Dermis microvascular lymphatic vessel endothelial cell (primary cell): ENCODE measurements at places on chromosomes 6 and 20. TPM values are rescaled to one million over a fixed set of nuclear protein-coding genes. Genes with fewer than 3 reads are reported as not detected.

PAK5 gene
- under 0.01 TPM in 2 replicates for total RNA-seq

ZNF335 gene
- 6.0 and 9.0 TPM in 2 replicates for total RNA-seq

MUC21 gene
- not detected in 2 replicates for total RNA-seq

ASF1A gene
- total RNA-seq: 15.8 and 16.7 TPM in 2 replicates

MUCL3 gene
- not detected in 2 replicates for total RNA-seq

PXDC1 gene
- 60.5 and 71.8 TPM in 2 replicates for total RNA-seq

GPLD1 gene
- total RNA-seq: 0.13 and 0.25 TPM in 2 replicates

BANF2 gene
- not detected in 2 replicates for total RNA-seq

PABPC1L gene
- total RNA-seq: 0.64 and 1.3 TPM in 2 replicates

CGA gene
- total RNA-seq: not detected in 2 replicates

AKAP12 gene
- 314 and 444 TPM in 2 replicates for total RNA-seq

FRS3 gene
- 0.64 and 0.89 TPM in 2 replicates for total RNA-seq

OOEP gene
- total RNA-seq: 0.13 TPM in 1 of 2 replicates, not detected in the other

TGM3 gene
- not detected in 2 replicates for total RNA-seq

SLC22A7 gene
- not detected in 2 replicates for total RNA-seq

SAMD5 gene
- 0.51 and 2.4 TPM in 2 replicates for total RNA-seq

HSD17B8 gene
- 7.7 and 11.5 TPM in 2 replicates for total RNA-seq

JPH2 gene
- total RNA-seq: under 0.01 and 0.13 TPM in 2 replicates

OR12D3 gene
- total RNA-seq: not detected in 2 replicates

CRISP2 gene
- not detected in 2 replicates for total RNA-seq

DHX35 gene
- 7.4 and 9.5 TPM in 2 replicates for total RNA-seq

MAK gene
- not detected in 2 replicates for total RNA-seq

PEX6 gene
- 23.0 and 29.7 TPM in 2 replicates for total RNA-seq

TFAP2A gene
- not detected in 2 replicates for total RNA-seq

ENPP3 gene
- total RNA-seq: 0.51 and 1.4 TPM in 2 replicates

KHDC1L gene
- total RNA-seq: not detected in 2 replicates

BHLHE23 gene
- not detected in 2 replicates for total RNA-seq

FOXC1 gene
- 2.8 and 5.3 TPM in 2 replicates for total RNA-seq

DXO gene
- 6.4 and 8.0 TPM in 2 replicates for total RNA-seq

FLRT3 gene
- 0.90 and 1.4 TPM in 2 replicates for total RNA-seq

BIRC7 gene
- total RNA-seq: not detected in 2 replicates

BRD2 gene
- total RNA-seq: 39.4 and 51.0 TPM in 2 replicates

FNDC1 gene
- not detected in 2 replicates for total RNA-seq
